Naive B cell (primary cell): ENCODE measurements at places on chromosomes 4 and X. TPM values are rescaled to one million over a fixed set of nuclear protein-coding genes. Genes with fewer than 3 reads are reported as not detected.

- no peak overlapping the region for H3K27ac ChIP-seq
- DNase-seq, result no peak
- H3K27me3 ChIP-seq, result no peaks in the 10 kb centered on the region
- H3K4me3 ChIP-seq, result no peak overlapping the region
- H3K4me1 ChIP-seq, result no peaks in the 10 kb centered on the region
Observed at GRCh38 chrX:112571388-112571787, 108.3 kb downstream of the LHFPL1 start.

DNA sequence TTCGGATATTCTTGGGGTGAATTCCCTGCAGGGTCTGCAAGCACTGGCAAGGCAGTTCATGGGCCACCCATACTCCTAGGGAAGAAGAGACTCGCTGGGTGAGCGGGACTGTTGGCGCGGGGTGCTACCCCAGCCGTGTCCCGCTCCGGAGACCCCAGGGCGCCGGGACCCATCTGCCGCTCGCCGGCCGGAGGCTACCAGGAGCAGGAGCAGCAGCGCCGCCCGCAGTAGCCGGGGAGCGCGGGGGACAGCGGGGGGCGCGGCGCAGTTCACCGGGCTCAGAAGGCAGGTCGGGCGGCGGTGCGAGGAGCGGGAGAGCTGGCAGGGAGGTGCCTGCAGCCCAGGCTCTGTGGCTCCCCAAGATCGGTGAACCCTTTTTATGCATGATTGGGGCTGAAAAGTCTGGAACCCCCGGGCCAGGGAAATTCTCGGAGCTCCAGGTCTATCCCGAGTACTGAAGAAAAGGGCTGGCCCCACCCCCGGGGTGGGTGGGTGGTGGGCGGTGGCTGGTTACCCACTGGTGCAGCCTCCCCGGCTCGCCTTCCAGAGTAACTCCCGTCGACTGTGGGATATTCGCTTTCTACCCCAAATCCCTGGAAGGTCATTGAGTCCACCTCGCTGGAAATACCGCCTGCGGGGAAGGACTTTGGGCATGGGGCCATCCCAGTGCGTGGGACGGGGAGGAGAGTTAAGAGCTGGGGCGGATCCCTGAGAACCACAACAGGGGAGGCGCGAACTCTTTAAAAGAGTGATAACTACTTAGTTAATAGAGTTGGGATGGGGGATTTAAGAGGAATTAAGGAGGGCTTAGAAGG, 37.6 kb downstream of the PF4 start:
- no peak overlapping the region for H3K27ac ChIP-seq
- H3K27me3 ChIP-seq, result peaks cover 43% of the 10 kb centered on the region
- no peaks in the 10 kb centered on the region for H3K4me1 ChIP-seq
- no peak overlapping the region for H3K4me3 ChIP-seq
- DNase-seq, result no peak

DNA sequence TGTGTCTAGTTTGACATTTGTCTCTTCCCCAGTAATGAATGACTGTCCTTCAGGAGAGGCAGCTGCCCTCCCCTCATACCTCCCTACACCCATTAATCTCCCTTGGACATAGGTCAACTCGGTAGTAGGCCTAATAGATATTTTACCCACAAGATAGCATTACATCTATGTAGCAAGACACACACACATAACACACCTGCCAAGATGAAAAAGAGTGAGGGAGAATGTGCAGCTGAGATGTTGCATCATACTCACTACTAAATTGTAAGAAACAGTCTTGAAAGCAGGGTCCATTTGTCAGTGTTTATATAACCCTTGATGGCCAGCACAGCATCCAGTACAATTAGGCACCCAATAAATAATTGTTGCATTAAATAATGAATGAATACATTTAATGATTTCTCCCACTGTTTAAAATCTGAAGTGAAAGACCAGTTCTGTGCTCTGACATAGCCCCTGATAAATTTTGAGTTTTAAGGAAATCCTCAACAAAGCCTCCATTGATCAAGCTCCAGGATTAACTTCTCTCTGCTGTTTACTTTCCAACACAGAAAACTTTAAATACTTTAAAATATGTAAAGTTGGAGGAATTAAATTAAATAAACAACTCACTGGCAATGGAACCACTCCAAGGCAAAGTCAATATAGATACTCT, 440.8 kb upstream of the RASGEF1B start:
- H3K4me3 ChIP-seq, result no peak overlapping the region
- peaks cover 4% of the 10 kb centered on the region for H3K4me1 ChIP-seq
- H3K36me3 ChIP-seq, result no peaks in the 10 kb centered on the region
- DNase-seq, result no peak
- H3K27ac ChIP-seq, result no peak overlapping the region
- H3K27me3 ChIP-seq, result peaks cover 4% of the 10 kb centered on the region

DNA sequence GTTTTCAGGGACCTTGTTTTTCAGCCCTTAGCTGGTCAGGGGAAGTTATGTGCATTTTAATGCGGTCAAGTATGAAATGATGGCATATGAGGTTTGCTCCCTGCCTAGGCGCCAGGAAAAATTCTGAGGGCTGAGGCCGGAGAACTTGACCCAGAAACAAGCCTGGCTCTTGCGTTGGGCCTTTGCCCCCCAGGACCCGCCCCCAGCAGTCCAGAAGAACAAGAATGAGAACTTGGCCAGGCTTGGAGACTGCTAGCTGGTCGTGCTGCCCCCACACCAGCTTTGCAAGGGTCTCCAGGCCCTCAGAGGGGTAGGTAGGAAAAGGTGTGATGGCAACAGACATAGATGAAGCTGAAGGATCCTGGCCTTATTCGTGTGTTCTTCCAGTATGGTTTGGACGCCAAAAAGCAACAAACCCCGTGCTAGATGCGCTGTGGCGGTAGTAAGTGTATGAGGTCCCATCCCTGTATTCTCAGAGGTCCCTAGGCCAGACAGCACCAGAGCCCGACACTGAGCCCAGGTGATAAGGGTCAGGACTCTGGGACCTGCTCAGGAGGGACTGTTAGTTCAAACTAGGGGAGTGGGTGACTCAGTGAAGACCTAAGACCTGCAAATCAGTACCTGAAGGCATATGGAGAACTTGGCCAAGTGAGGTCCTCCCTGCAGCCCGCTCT, 10.5 kb downstream of the NKX3-2 start:
- DNase-seq, result no peak
- peak overlapping the region; percentile 50 for H3K4me3 ChIP-seq
- peaks cover 16% of the 10 kb centered on the region for H3K4me1 ChIP-seq

- DNase-seq, result no peak
- H3K4me3 ChIP-seq, result no peak overlapping the region
- no peaks in the 10 kb centered on the region for H3K4me1 ChIP-seq
Observed at GRCh38 chr4:158112611-158113010, 60.2 kb downstream of the GASK1B start.

DNA sequence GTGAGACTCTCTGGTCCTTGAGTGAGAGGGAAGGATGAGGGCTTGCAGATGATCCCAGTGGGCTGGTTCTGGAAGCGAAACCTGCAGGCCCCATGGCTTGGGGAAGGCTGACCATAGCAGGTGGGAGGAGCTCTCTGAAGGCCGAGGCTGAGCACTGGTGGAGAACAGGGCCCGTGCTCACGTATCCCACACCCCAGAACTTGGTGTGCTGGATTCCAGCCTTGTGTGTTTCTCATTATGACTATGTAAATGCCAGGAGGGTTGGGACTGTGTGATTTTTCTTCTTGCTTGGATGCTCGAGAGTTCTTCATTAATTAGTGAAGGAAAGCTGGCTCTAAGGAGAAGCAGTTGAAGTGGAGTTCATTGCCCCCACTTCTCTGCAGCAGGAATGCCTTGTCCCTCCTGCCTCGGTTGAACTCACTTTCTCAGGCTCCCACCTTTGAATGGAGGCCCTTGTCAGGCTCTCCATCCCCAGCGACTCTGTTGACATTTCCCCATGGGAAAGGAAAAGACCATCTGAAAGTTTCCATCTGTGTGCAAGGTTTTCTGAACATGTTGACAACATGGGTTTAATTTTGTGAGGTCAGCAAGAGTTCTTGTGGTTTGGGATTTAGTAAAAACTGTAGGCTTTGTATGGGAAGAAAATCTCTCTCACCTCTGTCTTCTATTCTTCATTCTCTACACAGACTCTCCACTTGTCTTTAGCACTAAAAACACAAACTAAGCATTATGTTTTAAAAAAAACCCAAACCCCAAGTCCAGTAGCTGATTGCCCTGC, 57.7 kb downstream of the TBL1X start:
- H3K4me3 ChIP-seq, result no peak overlapping the region
- no peak for DNase-seq
- H3K27me3 ChIP-seq, result no peaks in the 10 kb centered on the region
- peaks cover 68% of the 10 kb centered on the region for H3K4me1 ChIP-seq
- H3K27ac ChIP-seq, result peak overlapping the region; percentile 13

DNA sequence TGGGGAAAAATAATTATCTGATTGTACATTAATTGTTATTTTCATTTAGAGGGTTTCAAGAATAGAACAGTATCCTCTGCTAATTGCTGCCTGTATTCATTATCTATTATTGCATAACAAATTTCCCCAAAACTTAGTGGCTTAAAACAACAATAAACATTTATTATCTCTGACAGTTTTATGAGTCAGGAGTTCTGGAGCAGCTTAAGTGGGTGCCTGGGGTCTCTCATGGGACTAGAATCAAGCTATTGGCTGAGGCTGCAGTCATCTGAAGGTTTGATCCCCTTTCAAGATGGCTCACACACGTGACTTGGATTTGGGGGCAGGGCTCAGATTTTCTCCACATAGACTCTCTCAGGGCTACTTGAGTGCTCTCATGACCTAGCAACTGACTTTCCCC, 98.1 kb upstream of the JADE1 start:
- H3K27ac ChIP-seq, result peak overlapping the region; percentile 37
- peaks cover 8% of the 10 kb centered on the region for H3K4me1 ChIP-seq
- no peak overlapping the region for H3K4me3 ChIP-seq

DNA sequence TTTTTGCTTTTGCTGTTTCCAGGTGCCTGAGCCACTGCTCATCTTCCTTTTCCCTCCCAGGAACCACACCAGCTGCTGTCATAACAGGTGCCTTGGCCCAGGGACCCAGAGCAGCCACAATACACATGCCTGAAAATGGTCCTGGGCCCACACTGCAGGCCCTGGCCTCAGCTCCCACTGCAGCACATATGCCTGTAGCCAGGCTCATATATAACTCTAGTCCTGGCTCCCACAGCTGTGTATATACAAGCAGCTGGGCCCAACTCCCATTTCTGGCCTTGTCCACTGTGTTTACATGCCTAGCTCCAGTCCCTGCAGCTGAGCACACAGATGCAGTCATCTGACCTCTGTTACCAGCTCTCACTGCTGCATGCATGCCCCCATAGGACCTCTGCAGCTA, 930.5 kb downstream of the ADGRL3 start:
- no peaks in the 10 kb centered on the region for H3K36me3 ChIP-seq
- H3K4me1 ChIP-seq, result no peaks in the 10 kb centered on the region
- H3K4me3 ChIP-seq, result no peak overlapping the region
- H3K27ac ChIP-seq, result no peak overlapping the region
- DNase-seq, result no peak

DNA sequence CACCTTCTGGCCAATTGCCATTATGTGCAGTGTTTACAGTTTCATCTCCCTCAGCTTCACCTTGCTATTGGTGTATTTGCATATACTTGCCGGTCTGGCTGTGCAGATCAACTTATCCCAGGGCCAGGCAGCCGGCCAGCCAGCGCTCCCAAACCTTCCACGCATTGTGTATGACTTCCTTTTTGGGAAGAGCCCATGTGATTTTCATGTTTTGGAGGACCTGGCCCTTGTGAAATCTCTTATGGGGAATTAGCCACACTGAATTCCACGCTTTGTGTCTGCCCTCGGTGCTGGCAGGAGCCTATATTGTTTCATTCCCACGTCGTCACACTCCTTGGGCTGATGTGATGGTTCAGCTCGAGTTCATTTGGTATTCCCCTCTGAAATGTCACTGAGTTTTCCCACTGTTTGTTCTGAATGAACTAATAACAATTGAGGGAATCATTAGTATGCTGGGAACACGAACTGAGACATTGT, 6.0 kb upstream of the PDLIM3 start:
- peaks cover 5% of the 10 kb centered on the region for H3K4me1 ChIP-seq
- peaks cover 18% of the 10 kb centered on the region for H3K27me3 ChIP-seq
- no peaks in the 10 kb centered on the region for H3K36me3 ChIP-seq
- H3K27ac ChIP-seq, result no peak overlapping the region
- no peak overlapping the region for H3K4me3 ChIP-seq

The ART3 gene
- not detected for polyA plus RNA-seq

The NSUN7 gene
- polyA plus RNA-seq, result 2.2 TPM

The ERVMER34-1 gene
- polyA plus RNA-seq, result not detected
